ENCODE measurements at places on chromosomes 2 and 18. TPM values are rescaled to one million over a fixed set of nuclear protein-coding genes. Genes with fewer than 3 reads are reported as not detected.

The CHRNA1 gene
- not detected for total RNA-seq

The ALK gene
- not detected for total RNA-seq

The CCBE1 gene
- not detected for total RNA-seq

The SIX3 gene
- total RNA-seq: 0.25 TPM

The IFT172 gene
- total RNA-seq: 16.4 TPM

The CRYGD gene
- total RNA-seq: not detected

The TNFAIP6 gene
- not detected for total RNA-seq

The LCT gene
- 0.53 TPM for total RNA-seq

The CCDC74B gene
- total RNA-seq: 0.94 TPM

The FEV gene
- not detected for total RNA-seq

The COL4A3 gene
- not detected for total RNA-seq

The FER1L5 gene
- total RNA-seq: not detected

The APCDD1 gene
- total RNA-seq: not detected

The SLC40A1 gene
- total RNA-seq: 1.8 TPM

The NLRC4 gene
- total RNA-seq: 0.16 TPM

The RPRM gene
- not detected for total RNA-seq

The TRABD2A gene
- 67.9 TPM for total RNA-seq

The CNNM4 gene
- 10.1 TPM for total RNA-seq

The OXER1 gene
- total RNA-seq: 1.1 TPM

The ACOXL gene
- 1.4 TPM for total RNA-seq

The FOXD4L1 gene
- total RNA-seq: 0.14 TPM

The LDAH gene
- 34.7 TPM for total RNA-seq
